ENCODE measurements at places on chromosomes 6 and 20.

DNA sequence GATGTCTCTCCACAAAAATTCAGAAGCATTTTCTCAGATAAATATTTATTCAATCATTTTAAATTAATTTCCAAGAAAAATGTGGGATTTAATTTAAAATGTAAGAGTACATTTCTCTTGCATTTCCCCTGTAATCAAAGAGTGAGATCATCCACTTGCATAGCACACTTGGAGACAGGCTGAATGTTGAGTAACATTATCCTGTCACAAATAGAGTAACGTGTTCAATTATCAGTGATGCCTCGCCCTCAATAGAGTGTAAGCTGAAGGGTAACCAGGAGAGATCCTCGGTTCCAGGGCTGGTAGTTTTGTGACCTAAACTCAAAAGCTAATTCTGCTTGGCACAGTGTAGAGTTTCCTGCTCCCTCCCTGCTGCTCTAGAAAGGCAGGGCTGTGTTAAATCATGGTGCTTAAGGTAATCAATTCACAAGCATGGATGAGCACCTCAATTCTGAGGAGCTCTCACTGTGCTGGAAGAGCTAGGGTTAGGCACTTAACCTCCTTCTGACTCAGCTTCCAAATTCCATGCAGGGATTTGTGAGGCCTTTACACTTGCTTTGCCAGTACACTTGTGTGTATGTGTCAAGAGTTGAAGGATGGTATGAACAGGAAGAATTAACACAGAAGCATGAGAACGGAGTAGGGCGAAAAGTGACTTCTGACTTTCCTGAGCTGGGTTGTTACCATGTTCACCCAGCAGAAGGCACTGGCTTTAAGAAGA lies 56.6 kb downstream of the MMUT start:
- DNase-seq: no peak

DNA sequence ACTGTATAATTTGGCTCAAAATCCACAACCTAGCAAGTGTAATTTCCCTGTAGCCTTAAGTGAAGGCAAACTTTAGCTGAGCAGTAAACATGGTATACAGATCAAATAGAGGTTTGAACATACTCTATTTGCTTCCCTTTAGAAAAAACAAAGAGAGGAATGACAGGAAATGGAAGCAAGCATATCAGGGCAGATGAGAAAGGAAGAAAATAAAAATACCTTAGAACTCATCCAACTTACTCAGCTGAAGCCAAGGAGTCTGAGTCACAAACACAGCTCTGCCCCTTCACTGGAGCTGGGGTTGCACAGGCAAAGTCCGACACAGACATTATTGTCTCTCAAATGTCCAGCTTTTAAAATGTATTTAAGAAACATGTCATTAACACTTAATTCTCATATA lies 379.9 kb upstream of the IRAK1BP1 start:
- peak; percentile 27 for DNase-seq

GRCh38 chr6:131875647-131876046 lies 67.8 kb downstream of the ENPP1 start:
- no peak for DNase-seq

DNA sequence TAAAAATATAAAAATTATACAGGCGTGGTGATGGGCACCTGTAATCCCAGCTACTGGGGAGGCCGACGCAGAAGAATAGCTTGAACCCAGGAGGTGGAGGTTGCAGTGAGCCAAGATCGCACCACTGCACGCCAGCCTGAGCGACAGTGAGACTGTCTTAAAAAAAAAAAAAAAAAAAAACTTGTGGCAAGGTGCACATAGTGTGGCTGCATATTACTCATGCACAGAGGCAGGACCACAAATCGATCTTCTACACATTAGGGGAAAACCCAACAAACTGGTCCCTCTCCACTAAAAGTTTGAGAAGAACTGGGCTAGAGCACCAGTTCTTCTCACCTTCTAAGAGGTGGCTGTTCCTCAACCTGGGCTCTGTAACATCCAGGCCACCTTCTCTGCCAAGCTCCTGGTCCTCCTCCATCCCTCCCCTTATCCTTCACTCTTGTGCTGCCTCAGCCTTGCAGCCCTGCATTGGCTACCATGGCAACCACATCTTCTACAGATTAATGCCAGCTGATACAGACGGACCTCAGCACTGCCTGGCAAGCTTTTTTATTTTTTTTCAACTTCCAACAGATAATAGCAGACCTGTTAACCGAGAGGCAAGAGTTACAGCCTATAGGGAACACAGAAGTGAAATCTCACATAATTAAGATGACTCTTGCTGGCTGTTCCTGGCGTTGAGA lies 88.0 kb downstream of the ATP9A start:
- DNase-seq: no peak

GRCh38 chr6:133629970-133630369 lies 258.9 kb upstream of the TCF21 start:
- DNase-seq: no peak

- DNase-seq: no peak
These were observed 83.3 kb upstream of the NHSL1 start for GRCh38 chr6:138582573-138582972.

GRCh38 chr20:57480444-57481160 lies 44.3 kb downstream of the CTCFL start:
- DNase-seq: no peak

DNA sequence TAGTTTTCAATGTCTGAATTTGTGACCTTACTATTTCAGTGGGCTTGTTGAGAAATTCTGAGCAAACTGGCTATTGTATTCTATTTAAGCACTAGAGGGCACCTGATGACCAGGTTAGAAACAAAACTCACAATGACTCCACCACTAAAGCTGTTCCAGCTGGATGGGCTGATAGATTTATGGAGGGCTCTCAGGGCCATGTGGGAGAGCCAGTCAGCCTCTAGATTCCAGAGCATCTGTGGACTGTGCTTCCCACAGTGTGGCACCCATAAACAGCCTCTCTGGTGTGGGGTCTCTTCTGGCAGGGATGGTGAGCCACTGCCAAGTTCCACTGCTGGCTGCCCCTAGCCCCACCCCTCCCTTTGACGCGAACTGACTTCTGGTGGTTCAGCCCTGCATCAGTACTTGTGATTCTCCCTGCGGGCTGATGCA lies 29.2 kb downstream of the C6orf58 start:
- DNase-seq: no peak

- no peak for DNase-seq
These were observed 84.9 kb upstream of the LRFN2 start for GRCh38 chr6:40672087-40672486.

- DNase-seq: no peak
These were observed 177.2 kb upstream of the TAB2 start for GRCh38 chr6:149140137-149140909.

DNA sequence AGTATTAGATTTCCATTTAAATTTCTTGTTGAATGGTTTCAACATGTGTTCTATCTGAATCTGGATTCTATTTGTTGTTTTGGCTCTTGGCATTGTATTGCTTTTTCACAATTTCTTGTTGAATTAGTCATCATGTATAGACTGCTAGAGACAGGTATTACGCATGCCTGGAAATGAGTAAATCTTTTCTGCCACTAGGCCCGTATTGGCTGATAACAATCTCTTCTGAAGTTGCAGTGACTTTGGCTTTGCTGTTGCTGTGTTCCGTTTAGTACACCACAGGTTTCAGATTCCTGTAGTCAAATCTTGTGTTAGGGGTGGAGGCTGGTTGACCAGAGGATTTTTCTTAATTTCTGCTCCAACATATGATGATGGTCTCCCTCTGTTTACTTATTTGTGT lies 1339.4 kb downstream of the GRIK2 start:
- DNase-seq: no peak

- DNase-seq: no peak
These were observed 294.1 kb downstream of the TFAP2B start for GRCh38 chr6:51112731-51113130.

- no peak for DNase-seq
These were observed 91.7 kb upstream of the HDDC2 start for GRCh38 chr6:125393449-125393858.

GRCh38 chr20:37230200-37230599 lies 31.4 kb downstream of the GHRH start:
- no peak for DNase-seq

- no peak for DNase-seq
These were observed 46.0 kb downstream of the DLL1 start for GRCh38 chr6:170244721-170245474.

DNA sequence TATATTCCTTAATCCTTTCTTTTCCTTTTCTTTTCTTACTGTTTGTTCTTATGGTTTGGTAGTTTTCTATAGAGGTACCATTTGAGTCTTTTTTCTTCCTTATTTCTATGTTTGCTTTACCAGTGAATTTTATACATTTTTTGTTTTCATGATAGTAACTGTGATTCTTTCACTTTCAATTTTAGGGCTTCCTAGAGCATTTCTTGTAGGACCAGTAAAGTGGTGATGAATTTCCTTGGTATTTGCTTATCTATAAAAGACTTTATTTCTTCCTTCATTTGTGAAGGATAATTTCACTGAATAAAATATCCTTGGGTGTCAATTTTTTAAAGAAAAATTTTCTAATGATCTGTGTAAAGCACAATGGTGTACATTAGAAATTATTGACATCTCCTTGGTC lies 637.4 kb downstream of the CD109 start:
- no peak for DNase-seq

DNA sequence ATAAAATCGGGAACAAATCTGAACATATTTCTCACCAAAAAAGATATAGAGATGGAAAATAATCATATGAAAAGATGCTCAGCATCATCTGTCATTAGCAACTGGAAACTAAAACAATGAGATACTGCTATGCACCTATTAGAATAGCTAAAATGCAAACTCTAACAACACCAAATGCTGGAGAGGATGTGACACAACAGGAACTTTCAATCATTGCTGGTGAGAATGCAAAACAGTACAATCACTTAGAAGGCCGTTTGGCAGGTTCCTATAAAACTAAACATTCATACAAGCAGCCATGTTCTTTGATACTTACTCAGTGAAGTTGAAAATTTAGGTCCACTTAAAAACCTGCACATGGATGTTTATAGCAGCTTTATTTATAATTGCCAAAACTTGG lies 67.0 kb downstream of the FAM50B start:
- DNase-seq: no peak

DNA sequence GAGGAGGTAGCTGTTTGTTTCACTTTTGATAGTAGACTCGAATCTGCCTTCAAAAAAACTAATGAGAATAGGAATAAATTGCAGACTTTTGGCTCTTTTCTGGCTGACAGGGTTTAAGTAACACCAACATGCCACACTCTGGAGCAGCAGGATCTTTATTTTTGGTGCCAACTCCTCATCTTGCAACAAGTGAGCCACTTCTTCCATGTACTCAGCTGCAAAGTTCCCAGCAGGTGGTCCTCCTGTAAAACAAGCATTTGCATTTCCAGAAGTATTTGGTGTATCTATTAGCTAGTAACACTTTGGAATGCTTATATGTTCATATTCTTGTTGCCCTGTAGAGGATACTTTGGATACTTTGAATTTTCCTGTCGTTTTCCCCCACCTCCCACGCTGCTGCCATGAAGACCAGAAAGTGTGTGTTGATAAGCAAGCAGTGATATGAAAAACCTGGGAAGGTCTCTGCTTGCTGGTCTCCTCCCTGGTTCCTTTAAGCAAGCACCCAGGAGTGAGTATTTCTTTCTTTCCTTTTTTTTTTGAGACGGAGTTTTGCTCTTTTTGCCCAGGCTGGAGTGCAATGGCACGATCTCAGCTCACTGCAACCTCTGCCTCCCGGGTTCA lies 1.0 kb downstream of the ARMH2 start:
- no peak for DNase-seq

- DNase-seq: no peak
These were observed 197.7 kb downstream of the CD109 start for GRCh38 chr6:73893696-73894095.

DNA sequence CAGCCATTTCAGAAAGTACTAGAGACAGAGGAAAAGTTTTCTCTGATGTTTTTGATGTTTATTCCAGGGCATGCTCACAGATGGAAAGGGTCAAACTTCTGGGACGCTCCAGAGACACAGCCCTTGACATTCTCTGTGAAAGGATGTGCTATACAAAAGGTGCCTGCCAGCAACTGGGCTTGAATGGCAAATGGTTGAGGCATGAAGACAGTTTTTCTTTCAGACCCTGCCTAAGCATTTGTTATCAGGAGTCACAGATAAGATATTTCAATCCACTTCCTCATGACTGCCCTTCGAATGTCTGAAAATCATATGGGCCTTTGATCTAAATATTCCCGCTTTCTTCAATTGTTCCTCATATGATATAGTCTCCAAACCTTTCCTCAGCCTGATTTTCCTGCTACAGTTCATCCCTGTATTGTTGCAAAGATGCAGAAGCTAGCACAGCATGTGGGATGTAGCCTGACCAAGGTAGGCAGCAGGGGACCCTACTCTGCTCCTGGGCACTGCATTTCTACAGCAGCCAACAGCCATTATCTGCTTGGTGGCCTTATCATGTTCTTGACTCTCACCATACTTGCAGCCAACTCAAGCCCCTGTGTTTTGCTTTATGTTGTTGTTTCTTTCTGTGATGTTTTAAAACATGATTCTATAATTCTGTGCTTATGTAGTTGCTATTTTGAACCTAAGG lies 14.6 kb upstream of the TXLNB start:
- DNase-seq: no peak

DNA sequence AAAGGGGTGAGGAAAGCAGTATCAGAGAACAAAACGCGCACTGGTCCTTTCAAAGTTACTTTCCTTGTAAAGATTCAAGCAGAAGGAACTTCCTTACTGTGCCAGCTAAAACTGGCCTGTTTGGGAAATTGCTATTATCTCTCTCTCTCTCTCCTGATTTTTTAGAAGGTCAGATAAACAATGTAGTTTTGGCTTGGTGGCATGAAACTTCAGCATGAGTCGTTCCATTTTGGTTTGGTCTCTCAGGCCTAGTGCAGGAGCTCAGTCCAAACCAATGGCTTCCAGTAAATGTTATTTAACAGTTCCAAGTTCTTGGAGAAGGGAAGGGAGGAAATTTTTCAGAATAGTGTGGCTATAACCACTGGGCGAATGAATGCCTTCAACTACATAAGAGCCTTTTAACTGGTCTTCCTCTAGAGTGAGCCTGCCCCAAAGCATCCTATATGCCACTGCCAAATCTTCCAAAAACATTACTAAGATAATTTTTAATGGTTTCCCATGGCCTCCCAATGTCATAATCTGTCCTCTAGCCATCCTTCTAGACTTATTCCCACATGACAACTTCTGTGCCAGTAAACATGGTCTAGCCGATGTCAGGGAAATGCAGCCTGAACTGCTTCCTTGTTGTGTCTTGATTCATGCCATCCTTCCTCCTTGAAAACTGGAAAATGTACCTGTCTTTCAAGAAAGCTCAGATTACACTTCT lies 9.1 kb upstream of the SNX9 start:
- DNase-seq: peak; percentile 93
